ENCODE measurements at places on chromosomes 16 and 17.

DNA sequence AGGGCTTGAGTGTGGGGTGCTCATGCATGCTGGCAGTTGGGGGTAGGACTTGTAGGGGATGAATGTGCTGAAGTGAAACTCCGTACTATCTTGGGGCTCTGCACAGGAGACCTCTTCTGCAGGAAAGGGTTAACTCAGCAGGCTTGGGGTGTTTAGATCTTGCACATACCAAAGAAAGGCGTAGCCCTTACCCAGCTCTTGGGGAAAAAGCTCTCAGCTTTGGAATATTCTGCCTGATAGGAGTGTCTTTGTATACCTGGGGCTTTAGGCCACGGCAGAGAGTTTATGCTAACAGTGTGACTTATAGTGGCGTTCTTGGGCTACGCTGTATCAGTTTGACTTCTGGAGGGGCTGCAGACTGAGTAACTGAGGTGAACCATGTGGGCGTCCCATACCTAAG is 21.1 kb downstream of the KRT25 start:
- no peak for DNase-seq

DNA sequence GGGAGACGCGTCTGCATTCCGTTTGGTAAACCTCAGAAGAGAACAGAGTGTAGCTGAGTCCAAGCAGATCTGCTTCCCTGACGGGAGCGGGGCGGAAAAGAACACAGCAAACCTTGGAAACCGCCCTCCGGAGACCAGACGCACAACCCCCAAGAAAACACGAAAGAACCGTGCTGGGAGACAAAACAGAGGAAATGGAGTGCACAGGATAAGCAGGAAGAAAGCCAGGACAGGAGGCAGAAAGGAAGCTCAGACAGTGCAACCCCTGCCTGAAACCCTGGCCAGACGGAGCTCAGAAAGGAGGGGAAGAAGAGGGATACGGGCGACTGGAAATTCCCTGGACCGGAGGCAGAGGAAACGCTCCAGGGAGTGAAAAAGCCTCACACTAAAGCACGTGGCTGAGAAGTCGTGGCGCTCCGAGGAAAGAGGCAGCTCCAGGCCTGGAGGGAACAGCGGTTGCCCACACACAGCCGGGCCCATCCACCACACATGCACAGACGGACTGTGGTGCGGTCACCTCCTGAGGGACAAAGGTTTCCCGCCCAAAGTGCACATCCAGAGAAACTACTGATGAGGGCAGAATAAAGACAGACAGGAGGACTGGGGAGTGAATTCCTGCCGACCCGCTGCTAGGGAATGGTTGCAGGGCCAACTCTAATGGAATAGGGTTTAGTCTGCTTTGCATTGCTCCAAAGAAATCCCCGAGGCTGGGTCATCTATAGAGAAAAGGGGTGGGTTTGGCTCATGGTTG is 10.2 kb downstream of the DPEP1 start:
- DNase-seq = no peak

GRCh38 chr17:19415806-19416775 is 5.1 kb downstream of the RNF112 start:
- no peak for DNase-seq

GRCh38 chr17:19708431-19709175 is 7.8 kb downstream of the SLC47A2 start:
- DNase-seq = no peak

- DNase-seq = no peak
Measured at GRCh38 chr17:35912339-35912912, 18.1 kb downstream of the RDM1 start.
